ENCODE measurements at places on chromosomes 5 and 9.

- no peak for DNase-seq
Observed at GRCh38 chr9:14406463-14406862, 92.5 kb upstream of the NFIB start.

GRCh38 chr5:57431759-57432158 lies 50.9 kb downstream of the ACTBL2 start:
- no peak for DNase-seq

GRCh38 chr9:2567922-2568321 lies 53.7 kb upstream of the VLDLR start:
- no peak for DNase-seq

DNA sequence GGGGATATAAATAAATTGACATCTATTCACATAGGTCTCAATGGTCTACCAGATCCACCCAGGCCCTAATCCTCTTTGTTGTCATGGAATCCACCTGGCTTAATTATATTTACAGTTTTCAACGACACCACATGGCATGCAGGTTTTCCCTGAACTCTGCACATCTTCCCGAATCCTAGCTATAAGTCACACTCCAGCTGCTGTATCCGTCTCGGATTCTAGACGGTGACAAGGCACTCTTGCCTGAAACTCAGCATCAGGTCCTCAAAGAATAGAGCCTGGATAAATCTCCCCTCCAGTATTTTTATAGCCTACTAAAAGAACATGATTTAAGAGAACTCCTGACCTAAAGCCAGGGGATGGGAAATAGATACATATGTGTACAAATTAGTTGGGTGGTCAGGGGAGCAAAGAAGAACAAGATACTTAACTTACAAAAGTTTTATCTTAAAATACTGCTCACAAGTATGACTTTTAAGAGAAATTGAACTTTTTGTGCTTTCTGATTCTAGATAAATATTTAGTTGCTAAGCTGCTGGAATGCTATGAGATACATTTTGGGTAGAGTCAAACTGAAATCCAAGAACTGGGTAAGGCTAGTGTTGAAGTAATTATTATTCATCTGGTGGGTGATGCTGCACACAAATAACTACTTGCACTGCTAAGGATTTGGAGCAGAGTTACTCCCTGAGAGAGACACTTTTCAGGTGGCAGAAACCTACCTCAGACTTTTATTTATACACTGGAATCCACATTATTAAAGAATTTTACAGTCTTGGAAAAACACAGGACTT lies 187.3 kb downstream of the EFNA5 start:
- no peak for DNase-seq

GRCh38 chr9:124559871-124560270 lies 52.7 kb upstream of the NR5A1 start:
- no peak for DNase-seq

DNA sequence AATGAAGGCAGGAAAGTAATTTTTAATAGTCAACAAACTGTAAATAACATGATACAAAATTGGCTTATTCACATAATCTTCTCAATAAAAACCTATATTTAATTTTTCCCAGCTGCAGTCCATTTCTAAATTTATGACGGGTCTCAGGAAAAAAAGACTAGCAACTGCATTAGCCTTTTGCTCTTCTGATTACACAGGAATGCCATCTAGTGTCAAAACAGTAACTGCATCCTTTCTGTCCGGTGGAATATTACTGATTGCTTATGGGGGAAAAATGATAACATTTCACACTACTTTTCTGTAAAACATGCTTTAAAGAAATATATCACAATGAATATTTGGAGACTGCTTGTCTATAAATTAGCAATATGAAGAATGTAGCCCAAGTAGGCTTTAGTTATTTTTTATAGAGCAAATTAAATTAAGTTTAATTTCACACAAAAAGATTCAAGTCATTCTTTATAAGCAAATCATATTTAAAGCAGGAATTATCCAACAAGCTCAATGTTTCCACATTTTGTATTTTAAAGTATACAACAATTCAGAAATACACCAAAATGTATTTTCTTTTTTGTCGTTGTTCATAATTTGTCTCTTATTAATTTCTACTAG lies 534.7 kb downstream of the CDH10 start:
- DNase-seq = peak; percentile 29

DNA sequence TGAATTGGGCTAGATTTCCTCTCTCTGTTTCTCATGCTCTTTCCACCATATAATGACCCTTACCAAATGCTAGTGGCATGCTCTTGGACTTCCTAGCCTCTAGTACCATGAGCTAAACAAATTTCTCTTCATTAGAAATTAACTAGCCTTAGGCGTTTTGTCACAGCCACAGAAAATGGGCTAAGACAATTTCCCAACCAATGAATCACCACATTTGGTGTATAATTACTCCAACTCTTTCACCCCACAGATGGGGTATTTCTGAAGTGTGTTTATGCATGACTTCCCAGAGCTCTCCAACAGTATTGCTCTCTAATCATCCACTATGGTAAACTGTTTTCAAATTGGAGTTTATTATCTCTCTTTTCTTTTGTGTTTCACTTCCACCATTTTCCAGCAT lies 1041.1 kb upstream of the COX7C start:
- DNase-seq = no peak

DNA sequence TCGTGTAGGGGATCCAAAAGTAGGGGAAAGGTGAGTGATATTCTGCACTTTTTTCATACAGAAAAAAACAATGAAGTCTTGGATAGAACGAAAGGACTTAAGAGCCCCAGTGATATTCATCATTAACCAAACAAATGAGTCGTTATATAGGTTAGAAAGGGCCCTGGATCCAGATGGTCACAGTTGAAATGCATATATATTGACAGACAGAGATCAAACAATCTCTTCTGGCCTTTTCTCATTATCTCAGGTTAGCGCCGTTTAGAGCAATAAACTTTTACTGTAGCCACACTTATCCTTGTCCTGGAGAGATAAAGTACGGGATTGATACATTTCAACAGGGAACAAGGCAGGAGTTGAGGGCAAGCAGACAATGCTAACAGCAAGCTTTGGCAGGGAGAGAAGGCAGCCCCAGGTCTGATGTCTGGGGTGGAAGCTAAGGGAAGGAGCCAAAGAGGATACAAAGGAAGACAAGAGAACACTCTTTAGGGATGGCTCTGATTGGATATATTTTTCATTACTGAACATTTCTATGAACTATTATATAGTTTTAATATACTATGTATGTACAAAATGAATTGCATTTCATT lies 77.0 kb downstream of the LIFR start:
- no peak for DNase-seq

DNA sequence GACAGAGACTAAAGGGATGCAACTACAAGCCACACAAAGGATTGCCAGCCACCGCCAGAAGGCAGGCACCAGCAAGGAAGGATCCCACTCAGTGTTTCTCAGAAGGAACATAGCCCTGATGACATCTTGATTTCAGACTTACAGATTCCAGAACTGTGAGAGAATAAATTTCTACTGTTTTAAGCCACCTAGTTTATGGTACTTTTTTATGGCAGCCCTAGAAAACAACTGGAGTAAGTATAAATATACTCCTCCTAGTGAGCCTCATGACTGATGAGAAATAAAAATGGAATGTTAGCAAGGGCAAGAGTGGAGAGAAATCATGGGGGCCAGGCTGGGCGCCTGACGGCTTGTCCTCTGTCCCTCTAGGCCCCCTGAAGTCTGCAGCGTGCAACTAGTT lies 307.3 kb downstream of the PIK3R1 start:
- DNase-seq = no peak

DNA sequence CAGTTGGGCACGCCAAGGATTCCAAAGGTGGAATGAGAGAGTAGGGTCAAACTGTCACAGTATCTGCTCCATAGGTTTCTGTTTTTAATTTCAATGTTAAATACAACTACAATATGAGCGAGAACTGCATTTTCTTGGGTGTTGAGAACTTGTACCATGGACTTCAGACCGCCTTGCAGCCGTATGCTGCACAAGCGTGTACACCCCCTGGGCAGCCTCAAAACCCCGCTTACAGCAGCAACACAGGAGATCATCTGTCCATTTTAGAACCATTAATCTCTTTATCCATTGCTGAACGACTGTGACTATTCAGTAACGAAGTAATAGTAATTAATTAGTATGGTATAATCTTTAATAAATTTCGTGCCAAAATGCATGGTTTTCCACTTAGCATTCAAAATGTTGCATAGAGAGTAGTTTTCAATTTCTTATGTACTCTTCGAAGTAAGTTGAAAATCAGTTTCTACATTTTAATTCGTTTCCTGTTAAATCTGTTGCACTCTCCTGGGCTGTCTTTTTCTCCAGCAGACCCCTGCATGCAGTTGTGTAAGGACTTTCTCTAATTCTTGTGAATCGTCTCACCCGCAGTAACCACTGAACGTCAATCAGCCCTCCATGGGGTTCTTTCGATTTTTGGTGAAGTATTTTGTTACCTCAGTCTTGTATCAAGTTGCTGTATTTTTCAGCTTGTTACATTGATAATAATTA lies 42.0 kb upstream of the GARNL3 start:
- no peak for DNase-seq

- no peak for DNase-seq
Observed at GRCh38 chr5:61731946-61732314, 399.9 kb downstream of the ZSWIM6 start.

DNA sequence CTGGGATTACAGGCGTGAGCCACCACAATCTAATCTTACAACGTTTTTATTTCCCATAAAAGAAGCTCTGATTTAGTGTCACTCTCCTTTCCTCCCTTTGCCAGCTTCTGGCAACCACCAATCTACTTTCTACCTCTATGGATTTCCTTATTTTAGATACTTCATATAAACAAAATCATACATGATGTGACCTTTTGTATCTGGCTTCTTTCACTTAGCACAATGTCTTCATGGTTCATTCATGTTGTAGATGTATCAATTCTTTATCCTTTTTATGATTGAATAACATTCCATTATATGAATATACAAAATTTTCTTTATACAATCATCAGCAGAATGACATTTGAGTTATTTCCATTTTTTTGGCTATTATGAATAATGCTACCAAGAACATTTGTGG lies 9.7 kb upstream of the TRIO start:
- DNase-seq = no peak

- DNase-seq = no peak
Observed at GRCh38 chr5:135930029-135930948, 24.5 kb downstream of the LECT2 start.

GRCh38 chr5:168302785-168303184 lies 11.3 kb downstream of the WWC1 start:
- no peak for DNase-seq

- DNase-seq = no peak
Observed at GRCh38 chr9:90722071-90722470, 79.4 kb upstream of the DIRAS2 start.

GRCh38 chr9:105069696-105070095 lies 141.7 kb upstream of the ABCA1 start:
- DNase-seq = no peak

- DNase-seq = no peak
Observed at GRCh38 chr9:134376386-134377142, 50.3 kb downstream of the RXRA start.

All from NCI-H1092 (cell line).